ENCODE measurements at places on chromosomes 1 and 21. TPM values are rescaled to one million over a fixed set of nuclear protein-coding genes. Genes with fewer than 3 reads are reported as not detected.

FNDC10 gene
- 3.3 TPM for total RNA-seq

BACE2 gene
- total RNA-seq = 14.4 TPM

CASZ1 gene
- total RNA-seq = 0.11 TPM

CHODL gene
- not detected for total RNA-seq

FHAD1 gene
- not detected for total RNA-seq

PPIH gene
- total RNA-seq = 47.6 TPM

MX2 gene
- 0.69 TPM for total RNA-seq

LDLRAD2 gene
- total RNA-seq = not detected

FALEC gene
- not detected for total RNA-seq

A3GALT2 gene
- not detected for total RNA-seq

GRCh38 chr1:12717301-12717838 lies 1.5 kb downstream of the AADACL3 start:
- DNase-seq = no peak

GRCh38 chr21:26587736-26588201 lies 14.7 kb upstream of the CYYR1 start:
- peak; percentile 81 for DNase-seq

GRCh38 chr1:20988943-20989342 lies 187.8 kb downstream of the EIF4G3 start:
- no peak for DNase-seq

- DNase-seq = no peak
Measured at GRCh38 chr1:178389441-178389840, 107.3 kb downstream of the CLEC20A start.

DNA sequence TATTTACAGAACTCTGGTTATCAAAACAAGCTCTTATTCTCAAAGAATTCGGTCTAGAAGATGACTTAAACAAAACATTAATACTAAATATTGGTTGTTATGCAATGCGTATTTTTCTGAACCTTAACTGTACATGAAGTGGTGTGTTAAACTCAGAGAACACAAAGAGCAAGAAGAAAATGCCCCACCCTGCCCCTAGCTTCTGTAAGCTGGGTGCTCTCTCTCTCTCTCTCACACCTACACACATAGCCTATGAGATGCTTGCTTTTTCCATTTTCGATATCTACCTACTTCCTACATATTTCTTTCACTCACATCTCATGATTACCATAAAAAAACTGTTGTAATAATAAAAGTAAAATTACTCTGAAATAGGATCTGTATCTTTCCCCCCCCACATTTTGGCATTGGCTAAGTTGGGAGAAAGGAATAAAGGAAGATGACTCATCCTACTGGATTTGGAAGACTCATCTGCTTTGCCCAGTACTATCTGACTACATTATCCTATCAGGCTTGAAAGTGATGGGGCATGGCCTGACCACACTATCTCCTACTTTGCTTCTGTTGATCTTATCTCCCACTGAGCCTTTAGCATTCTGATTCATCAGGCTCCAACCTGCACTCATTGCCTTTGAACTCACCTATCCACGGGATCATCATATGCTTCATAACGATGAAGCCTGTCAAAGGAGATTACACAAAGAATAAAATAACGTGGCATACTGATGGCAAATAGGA lies 2.9 kb downstream of the CRYZ start:
- peak; percentile 71 for DNase-seq

DNA sequence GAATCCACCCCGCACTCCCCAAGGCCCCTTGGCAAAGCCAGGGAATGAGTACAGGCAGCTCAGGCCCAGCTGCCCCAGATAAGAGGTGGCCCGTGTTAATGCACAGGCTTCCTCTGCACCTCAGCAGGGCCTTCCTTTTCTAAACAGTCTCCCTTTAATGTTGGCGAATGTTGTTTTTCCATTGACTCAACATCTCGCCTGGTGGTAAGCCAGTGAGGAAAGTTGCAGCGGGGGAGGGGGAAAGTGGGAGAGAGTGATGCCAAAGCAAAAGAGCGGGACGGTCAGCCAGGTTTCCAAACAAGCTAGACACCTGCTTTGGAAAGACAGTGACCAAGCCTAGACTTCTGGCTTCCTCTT lies 10.3 kb upstream of the PROX1 start:
- no peak for DNase-seq

DNA sequence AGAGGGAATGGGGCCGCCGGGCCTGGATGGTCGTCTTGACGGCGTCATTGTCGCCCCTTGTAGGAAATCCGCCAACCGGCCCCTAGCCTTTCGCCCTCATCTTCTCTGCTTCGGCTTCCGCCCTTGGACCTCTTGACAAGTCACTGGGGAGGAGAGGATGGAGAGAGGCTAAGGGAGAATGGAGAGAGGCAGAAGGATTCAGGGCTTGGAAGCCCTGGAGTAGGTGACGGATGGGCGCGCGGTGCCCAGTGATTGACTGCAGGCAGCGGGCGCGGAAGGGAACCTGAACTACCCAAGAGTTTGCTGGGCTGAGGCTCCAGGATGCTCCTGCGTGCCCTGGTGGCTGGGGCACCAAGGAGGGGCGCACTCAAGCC lies 651 bp downstream of the PDE4B start:
- DNase-seq = no peak

- DNase-seq = no peak
Measured at GRCh38 chr1:107432108-107432507, 291.3 kb downstream of the NTNG1 start.

All from LHCN-M2 (cell line).